Stimulated activated naive CD4-positive, alpha-beta T cell treated with Interleukin-2 at 50 U/mL for 16 hours (primary cell): ENCODE measurements at places on chromosomes 5 and 9.
A peak's percentile ranks its signal among the peaks of the same experiment; 100 is the strongest.

GRCh38 chr5:157046041-157046440, 12.9 kb downstream of the HAVCR1 start:
- DNase-seq = no peak

GRCh38 chr5:159345336-159345735, 15.0 kb upstream of the IL12B start:
- DNase-seq = no peak

GRCh38 chr9:21789541-21790037, 12.8 kb upstream of the MTAP start:
- peak; percentile 30 for DNase-seq

GRCh38 chr5:151134228-151134627, 23.4 kb downstream of the ANXA6 start:
- no peak for DNase-seq
